ENCODE measurements at places on chromosomes 16 and 17.

DNA sequence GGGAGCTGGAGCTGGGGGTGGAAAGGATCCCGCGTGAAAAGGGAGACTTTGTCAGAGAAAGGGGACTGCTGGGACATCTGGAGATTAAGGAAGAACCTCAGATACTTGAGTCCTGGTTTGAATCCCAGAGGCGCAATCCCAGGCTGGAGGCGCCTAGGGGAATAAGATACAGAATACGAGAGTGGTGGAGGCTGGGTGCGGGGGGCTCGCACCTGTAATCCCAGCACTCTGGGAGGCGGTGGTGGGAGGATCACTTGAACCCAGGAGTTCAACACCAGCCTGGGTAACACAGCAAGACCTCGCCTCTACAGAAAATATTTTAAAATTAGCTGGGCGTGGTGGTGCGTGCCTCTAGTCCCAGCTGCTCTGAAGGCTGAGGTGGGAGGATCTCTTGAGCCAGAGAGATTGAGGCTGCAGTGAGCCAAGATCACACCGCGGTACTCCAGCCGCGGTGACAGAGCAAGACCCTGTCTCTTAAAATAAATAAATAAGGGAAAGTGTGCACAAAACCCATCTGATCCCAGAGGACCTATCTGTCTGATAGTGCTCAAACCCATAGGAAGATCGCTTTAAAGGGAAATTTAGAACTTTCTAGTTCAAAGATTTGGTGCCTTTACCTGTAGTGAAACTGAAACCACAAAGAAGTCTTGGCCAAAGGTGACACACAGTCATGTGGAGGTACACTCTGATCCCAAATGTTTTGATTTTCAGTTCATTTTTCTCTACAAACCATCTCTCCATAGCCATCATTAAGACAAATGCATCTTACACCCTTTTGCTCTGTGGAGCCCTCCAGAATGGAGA is 617 bp upstream of the SCRN2 start:
- DNase-seq, result no peak

DNA sequence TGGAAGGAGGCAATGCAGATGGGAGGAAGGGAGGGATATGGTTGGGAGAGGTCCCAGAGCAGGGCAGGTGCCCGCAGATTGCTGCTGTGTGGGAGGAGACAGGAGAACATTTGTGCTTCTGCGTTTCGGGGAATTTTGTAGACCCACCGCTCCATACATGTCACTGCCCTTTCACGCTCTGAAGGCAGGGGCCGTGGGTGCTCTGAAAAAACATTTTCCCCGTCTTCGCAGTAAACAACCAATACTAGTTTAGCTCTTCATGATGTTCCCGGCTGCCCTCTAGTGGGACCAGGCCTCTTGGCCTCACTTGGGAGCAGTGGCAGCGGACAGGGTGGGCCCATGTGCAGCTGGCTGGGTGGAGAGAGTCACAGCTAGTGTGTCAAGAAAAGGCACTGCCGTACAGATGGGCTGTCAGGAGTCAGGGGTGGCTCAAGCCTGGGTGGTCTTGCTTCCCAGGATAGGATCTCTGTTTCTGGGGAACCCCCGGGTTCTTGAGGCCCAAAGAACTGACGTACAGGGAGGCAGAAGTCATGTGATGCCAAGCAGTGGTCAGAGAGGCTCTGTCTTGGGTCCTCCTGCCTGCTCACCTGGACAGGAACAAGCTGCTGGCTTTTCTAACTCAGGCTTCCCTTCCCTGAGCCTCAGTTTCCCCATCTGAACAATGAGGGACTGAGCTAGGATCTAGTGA is 46.5 kb upstream of the CPNE2 start:
- peak; percentile 73 for DNase-seq

DNA sequence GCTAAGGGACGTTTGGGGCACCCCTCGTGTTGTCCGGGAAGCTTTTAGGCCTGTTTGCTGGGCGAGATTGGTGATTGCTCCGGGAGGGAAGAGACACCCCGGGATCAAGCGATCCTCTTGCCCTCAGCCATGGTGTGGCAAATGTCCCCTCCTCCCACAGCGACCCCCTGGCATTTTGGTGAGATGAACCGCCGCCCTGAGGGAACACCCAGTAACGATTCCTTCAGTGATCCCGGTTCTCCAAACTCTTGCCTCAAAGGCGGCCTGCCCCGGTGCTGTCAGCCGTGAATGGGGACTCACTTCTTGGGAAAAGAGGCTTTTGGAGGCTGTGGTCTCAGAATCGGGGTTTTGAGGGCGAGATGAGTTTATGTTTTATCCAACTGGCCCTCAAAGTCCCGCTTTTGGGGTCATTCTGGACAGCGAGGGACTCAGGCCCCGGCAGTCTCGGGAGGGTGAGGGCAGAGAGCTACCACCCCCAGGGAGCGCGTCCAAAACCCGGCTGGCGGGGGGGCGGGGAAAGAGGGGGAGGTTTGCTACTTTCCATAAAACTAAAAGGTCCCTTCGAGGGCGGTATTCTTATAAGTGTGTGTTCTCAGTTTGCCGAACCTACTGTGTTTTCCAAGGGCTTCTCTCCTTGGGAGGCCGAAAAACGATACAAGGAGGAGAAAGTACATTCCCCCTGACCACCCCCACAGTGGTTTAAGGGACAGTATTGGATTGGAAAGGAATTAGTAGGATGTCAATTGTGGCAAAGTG is 232.7 kb downstream of the MRTFB start:
- DNase-seq, result no peak

GRCh38 chr17:60506312-60506711 is 19.7 kb downstream of the APPBP2 start:
- DNase-seq, result no peak

DNA sequence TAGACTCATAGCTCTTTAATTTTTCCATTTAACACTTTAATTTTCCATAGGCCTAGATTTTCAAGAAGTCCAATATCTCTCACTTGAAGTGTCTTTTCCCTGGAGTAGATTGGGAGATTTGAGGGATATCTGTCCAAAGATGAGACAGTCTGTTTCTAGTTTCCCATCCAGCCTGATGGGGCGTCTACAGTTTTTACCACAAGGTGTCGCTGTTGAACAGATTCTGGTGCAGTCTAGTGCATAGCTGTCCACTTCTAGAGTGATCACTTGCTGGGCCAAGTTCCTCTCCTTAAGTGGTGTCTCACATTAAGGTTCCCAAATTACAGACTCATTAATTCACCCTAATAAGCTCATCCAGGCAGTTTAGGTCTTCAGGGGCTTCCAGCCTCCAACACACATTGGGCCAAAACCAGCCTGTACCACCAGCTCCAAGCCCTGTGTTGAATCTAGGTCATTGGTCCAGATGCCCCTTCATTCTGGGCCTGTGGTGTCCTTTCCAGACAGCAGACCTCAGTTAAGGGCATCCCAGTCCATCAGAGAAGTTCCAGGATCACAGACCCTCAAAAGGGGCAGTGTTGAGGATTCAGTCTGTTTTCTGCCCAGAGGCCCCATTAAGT is 9.4 kb downstream of the SNX20 start:
- peak; percentile 59 for DNase-seq

DNA sequence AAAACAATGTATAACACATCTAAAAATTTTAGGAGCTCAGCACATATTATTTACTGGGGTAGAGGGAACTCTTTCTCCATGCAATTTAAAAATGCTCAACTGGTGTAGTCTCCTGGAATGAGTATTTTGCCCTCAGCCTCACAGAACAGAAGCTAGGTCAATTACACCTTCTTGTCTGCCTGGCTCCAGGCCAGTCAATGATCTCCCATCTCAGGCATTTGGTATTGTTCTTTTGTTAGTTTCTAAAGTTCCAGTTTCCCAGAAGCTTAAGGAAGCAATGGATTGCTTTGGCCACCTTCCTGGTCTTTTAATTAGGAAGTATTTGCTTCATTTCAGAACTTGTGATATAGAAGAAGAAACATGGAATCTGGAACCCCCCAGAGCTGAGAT is 360.3 kb upstream of the ASIC2 start:
- DNase-seq, result no peak

- DNase-seq, result no peak
Observed at GRCh38 chr17:27783440-27784350, 16.6 kb downstream of the NOS2 start.
